ENCODE measurements at places on chromosomes 2 and 18.

- no peak for DNase-seq
These were observed 83.9 kb upstream of the YWHAQ start for GRCh38 chr2:9714630-9715214.

GRCh38 chr2:154698296-154698720 is at the start of gene KCNJ3:
Gene KCNJ3, plus strand, starts transcription at chr2:154698695. Its CDS starts 81 bp downstream, at chr2:154698776.
- DNase-seq = no peak

GRCh38 chr2:9578467-9579235 is 23.0 kb upstream of the ADAM17 start:
- DNase-seq = no peak

GRCh38 chr18:79850731-79851130 is 53.0 kb downstream of the KCNG2 start:
- no peak for DNase-seq

DNA sequence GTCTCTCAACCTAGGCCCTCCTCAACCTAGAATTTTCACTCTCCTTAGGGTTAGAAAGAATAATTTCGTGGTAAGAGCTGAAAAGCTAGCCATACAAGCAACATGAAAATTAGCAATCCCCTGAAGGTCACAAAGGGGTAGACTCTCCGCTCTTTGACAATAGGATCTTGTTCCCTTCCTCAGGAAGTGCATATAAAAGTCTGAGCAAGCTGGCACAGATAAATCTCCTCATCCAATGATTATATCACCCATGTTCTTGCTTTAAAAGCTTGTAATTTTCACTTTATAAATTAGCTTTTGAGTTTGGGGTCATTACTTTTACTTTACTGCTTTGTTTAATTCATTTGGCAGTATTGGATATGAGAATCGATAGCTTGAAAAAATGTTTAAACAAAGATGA is 852.3 kb upstream of the CRIM1 start:
- DNase-seq = no peak

DNA sequence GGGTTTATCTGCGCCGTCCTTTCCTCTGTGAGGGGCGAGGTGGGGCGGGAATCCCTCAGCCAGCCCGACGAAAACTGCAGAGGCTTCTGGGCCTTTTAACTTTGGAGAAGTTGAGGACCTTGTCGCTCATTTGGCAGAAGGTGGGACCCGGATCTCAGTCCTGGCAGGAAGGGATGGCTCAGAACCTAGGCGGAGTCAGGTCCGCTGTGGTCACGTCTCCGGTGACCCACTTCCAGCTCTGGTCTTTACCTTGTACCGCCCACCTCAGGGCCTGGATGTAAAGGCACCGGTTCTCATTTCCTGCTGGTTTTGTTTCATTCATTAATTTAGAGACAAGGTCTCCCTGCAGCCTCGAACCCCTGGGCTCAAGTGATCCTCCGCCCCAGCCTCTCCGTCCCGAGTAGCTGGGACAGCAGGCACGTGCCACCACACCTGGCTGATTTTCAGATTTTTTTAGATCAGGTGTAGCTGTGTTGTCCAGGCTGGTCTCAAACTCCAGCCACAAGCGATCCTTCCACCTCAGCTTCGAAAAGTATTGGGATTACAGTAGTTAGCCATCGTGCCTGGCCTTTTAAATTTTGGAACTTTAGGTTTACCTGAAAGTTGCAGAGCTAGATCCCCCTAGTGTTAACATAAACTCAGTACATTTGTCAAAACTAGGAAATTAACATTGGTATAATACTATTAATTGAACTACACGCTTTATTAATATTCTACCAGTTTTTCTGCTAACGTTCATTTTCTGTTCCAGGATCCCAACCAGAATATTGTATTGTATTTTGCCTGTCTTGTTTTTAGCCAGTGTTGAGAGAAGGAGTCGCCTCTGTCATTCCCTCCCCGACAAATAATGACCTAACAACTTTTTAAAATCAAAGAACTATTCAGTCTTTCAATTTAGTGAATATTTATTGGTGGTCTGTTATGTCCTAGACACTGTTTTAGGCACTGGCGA is 852 bp downstream of the POLI start:
- no peak for DNase-seq

GRCh38 chr2:197297772-197298318 is 12.7 kb downstream of the ANKRD44 start:
- DNase-seq = no peak

DNA sequence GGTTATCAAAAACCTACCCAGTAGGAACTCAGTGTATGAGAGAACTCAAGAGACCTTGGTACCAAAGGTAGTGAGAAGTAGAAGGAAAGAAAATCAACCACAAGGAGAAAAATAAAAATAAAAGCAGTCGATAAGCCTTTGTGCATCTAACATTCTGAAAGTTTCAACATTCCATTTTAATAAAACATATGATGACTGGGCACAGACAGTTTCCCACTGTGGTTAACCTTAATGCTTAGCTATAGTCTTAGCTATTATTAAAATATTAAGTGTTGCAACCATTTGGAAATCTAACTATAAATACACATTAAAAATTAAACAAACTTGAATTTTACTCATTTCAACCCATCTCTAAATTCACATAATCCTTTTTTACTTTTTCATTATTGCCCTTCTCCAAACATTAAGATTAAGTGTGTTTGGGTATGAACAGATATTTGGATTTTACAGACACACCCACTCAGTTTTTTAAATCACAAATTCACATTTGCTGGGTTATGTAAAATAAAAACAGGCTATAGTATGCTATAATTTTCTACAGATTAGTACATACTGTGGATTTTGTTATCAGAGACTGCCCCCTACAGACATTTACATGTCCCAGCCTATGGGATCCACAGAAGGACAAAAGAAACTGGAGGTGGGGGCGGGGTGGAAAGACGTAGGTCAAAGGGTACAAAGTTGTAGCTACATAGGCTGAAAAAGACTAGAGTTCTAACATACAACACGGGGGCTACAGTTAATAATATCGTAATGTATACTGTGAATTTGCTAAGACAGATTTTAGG is 32.8 kb downstream of the SRBD1 start:
- DNase-seq = no peak

DNA sequence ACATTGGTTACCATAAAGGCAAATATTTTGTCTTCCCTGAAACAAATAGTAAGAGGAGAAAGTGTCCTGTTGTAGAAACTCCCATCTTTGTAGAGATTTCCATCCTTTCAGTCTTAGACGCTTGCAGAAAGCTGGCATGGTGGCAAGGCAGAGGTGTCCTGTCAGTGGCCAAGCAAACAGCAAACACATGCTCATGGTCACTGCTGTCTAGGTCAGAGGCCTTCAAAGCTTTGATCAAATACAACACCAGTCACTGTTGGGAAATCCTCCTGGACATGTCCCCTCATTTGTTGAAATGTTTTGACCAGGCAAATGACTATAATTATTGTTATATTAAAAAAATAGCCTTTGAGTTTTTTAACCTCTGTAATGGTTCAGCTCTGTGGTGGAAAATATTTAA is 55.1 kb downstream of the LTBP1 start:
- no peak for DNase-seq

DNA sequence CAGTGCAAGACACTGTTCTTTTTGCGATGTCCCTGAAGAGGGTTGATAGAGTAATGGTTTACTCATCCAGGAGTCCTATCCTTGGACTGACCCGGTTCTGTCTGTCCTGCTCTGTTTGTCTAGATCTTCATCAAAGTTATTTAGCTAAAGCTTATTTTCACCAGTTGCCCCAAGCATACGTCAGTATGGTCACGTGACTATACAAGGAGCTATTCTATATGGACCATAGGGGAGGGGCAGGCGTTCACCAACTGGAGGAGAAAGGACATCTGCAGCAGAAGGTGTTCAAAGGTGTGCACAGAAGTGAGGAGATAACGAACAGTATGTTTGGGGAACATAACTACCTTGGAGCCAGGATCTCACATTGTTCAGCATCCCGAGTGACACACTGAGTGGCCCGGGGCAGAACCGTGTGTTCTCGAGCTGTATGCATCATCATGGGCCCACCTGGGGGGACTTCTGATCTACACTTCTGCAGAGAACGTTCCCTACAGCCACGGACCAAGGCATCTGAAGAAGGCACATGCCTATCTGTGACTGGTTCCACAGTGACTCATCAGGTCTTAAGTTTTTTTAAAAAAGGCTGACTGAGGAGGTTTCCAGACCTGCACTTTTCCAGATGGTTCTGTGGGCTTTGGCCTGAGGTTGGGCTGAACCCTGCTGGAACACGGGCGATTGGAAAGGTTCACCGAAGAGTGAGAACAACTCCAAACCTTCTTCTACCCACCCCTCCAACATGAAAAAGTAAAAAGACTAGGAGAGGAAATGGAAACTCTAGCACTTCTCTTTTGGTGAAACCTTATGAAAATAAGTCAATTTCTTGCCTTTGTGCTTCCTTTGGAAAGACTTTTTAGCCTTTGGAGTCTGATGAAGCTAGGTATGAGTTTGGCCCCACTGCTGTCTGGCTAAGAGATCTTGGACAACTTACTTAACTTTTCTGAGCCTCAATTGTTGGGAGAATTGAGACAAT is 68.6 kb upstream of the YWHAQ start:
- DNase-seq = peak; percentile 56

DNA sequence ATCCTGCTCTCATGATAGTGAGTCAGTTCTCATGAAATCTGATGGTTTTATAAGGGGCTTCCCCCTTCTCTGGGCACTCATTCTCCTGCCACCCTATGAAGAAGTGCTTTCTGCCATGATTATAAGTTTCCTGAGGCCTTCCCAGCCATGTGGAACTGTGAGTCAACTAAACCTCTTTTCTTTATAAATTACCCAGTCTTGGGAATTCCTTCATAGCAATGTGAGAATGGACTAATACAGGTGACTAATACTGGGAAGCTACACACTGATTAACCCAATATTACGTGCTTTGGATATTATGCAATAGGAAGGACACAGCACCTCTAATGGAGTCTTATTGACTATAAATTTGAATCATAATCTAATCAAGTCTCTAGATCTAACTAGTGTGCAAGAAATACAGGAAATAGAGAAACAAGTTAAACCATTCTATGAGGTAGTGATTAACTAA is 107.2 kb upstream of the ETAA1 start:
- DNase-seq = peak; percentile 99

GRCh38 chr18:13616041-13616440 is 110.3 kb downstream of the FAM210A start:
- DNase-seq = no peak

- no peak for DNase-seq
These were observed 68.9 kb upstream of the EFEMP1 start for GRCh38 chr2:55992455-55992854.

DNA sequence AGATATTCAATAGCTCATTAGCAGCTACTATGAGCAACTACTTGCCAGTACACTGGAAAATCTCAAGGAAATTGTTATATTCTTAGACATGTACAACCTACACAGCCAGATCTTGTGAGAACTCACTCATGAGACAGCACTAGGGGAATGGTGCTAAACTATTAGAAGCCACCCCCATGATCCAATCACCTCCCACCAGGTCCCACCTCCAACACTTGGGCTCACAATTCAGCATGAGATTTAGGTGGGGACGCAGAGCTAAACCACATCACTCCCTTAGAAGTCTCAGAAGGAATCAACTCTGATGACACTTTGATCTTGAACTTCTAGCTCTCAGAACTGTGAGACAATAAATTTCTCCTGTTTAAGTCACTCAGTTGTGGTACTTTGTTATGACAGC is 418.3 kb upstream of the SPHKAP start:
- DNase-seq = no peak

DNA sequence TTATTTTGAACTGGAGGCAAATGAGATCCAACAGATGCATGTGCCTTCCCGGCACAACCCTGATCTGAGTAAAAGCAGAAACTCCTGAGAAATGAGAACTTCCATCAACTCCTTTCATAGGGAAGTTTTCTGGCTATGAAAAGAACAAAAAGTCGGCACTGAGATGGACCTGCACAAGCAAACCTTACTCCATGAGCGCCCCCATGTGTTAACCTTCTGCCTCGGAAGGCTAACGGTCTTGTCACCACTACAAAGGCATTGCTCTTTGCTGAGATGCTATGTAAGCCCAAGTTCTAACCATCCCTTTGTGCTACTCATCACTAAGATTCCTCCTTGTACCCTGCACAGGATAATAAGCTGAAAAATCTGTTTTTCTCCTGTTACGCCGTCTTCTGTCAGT is 57.3 kb upstream of the SULT1C3 start:
- DNase-seq = no peak

DNA sequence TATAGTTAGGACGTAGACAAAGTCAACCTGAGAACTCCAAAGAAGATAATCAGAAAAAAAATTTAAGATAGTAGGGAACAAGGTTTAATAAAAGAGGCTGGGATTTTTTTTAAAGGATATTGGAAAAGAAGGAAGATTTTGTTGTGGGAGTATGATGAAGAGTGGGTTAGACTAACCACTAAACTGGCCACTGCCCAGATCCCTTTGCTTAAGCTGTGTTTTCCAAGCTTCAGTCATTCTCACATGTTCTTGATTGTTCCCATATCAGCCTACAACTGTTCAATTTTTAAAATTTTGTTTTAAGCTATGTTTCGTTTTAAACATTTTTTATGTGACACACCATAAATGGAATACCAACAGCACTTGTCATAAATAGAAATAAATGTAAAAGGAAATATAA is 284.5 kb upstream of the MMADHC start:
- no peak for DNase-seq

- no peak for DNase-seq
These were observed 38.9 kb upstream of the ATP6V1B1 start for GRCh38 chr2:70896765-70897202.

- no peak for DNase-seq
These were observed 206.9 kb downstream of the BCL2 start for GRCh38 chr18:63112706-63113105.

GRCh38 chr18:9738266-9738969 is 30.3 kb downstream of the RAB31 start:
- DNase-seq = no peak

GRCh38 chr18:51164761-51165281 is 32.7 kb downstream of the MEX3C start:
- DNase-seq = no peak

- no peak for DNase-seq
These were observed 30.9 kb upstream of the REEP1 start for GRCh38 chr2:86368161-86368824.

GRCh38 chr18:22280453-22280750 is 111.0 kb downstream of the GATA6 start:
- no peak for DNase-seq

Data from epithelial cell of proximal tubule (primary cell).